ENCODE measurements at places on chromosomes 12 and 14.
A peak's percentile ranks its signal among the peaks of the same experiment; 100 is the strongest.

DNA sequence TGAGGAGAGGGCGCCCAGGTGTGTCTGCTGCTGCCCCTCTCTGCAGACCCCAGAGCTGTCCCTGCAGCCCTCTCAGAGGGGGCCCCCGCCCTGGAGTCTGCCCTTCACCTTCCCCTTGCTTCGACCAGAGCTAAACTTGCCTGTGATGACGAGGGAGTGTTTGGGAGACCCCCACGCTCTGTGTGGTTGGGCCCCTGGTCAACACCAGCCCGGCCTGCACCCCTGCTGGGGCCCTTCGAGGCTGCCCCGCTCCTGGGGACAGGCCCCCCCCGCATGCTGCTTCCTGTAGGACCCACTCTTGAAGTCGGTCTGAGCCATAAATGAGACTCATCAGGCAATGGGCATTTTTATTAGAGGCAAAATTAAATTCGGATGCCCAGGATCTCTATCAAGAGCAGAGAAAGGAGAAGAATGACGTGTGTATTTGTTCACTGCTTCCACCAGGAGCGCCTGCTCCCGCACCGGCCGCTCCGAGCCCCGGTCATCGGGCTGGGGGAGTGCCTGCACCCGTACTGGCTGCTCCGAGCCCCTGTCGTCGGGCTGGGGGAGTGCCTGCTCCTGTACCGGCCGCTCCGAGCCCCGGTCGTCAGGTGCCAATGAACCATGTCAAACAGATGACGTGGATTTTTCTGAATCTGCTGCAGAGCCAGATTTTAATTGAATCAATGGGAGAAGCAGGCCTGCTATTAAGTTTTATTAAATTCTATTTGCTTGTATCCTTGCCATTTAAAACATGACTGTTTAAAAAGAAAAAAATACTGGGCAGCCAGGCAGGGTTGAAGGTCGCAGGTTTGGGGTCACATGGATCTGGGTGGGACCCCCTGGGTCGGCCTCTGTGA, 47.7 kb downstream of the NOC4L start:
- no peak for DNase-seq

- no peak for DNase-seq
Measured at GRCh38 chr12:103495469-103496456, at the start of gene C12orf42. C12orf42 (minus strand) TSS chr12:103495968; CDS start chr12:103478426, 17,542 bp downstream.

GRCh38 chr12:108587826-108588225, 10.1 kb downstream of the TMEM119 start:
- DNase-seq, result no peak

DNA sequence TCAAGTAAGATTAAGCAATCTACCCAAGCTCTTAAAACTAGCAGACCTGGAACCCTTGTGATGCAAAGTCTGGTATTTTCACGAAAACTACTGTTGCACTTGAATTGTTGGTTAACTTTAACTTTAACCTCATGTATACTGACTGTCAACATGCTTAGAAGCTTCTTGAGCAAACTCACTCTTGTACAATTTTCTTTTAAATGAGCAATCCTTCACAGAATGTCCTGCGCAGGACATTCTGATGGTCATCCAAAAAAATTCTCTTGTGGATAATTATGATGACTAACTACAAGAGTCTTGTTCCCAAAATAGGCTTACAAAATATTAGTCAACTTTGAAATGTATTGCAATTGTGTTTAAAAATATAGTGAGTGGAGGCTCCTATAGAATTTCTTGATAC, 54.0 kb upstream of the PDE3A start:
- DNase-seq, result peak; percentile 14

GRCh38 chr14:68145539-68145938, 326.0 kb downstream of the RAD51B start:
- no peak for DNase-seq
